Stimulated activated CD8-positive, alpha-beta memory T cell treated with anti-CD3 and anti-CD28 coated beads, Interleukin-7, amount 100 ng/mL, for 1 hour (primary cell): ENCODE measurements at places on chromosomes 5 and 9.

- DNase-seq = no peak
Measured at GRCh38 chr5:32810804-32811203, 99.7 kb downstream of the NPR3 start.

- DNase-seq = no peak
Measured at GRCh38 chr5:67985686-67986387, 229.7 kb upstream of the PIK3R1 start.

GRCh38 chr9:79257228-79257781 lies 314.5 kb upstream of the TLE4 start:
- DNase-seq = no peak

- DNase-seq = no peak
Measured at GRCh38 chr9:20397348-20397747, 225.0 kb downstream of the MLLT3 start.

DNA sequence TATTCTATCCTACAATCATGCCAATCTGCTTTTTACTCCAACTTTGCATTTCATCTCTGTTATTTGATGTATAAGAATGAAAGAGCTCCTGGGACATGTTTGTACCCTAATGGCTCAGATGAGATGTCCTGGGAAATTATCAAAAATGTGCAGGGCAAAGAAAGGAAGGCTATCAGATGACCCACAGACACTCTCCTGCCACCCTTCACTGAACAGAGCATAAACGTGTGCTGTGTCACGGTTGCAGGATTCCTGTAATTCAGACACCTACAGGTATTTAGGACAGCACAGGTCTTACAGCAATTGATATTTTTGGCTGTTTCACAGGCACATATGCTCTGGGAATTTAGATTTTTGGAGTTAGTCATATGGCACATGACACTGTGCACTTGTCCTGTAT lies 149.2 kb upstream of the GAS1 start:
- no peak for DNase-seq

DNA sequence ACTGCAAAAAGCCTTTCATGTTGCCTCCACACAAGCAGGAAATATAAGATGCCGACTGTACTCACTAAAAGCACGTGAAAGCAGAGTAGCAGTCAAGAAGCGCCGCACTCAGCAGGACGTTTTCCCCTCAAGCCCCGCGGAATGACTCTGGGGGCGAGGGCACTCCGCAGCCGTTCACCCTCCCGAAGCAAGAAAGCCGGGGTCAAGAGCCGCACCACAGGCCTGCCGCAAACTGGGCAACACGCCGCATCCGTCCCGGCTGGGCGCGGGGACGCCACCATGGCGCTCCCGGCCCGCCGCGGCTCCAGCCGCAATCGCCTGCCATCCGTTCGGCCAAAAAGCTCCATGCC lies 364 bp downstream of the RPS6 start:
- DNase-seq = peak; percentile 17

- no peak for DNase-seq
Measured at GRCh38 chr9:134101623-134102149, 33.9 kb upstream of the BRD3 start.

DNA sequence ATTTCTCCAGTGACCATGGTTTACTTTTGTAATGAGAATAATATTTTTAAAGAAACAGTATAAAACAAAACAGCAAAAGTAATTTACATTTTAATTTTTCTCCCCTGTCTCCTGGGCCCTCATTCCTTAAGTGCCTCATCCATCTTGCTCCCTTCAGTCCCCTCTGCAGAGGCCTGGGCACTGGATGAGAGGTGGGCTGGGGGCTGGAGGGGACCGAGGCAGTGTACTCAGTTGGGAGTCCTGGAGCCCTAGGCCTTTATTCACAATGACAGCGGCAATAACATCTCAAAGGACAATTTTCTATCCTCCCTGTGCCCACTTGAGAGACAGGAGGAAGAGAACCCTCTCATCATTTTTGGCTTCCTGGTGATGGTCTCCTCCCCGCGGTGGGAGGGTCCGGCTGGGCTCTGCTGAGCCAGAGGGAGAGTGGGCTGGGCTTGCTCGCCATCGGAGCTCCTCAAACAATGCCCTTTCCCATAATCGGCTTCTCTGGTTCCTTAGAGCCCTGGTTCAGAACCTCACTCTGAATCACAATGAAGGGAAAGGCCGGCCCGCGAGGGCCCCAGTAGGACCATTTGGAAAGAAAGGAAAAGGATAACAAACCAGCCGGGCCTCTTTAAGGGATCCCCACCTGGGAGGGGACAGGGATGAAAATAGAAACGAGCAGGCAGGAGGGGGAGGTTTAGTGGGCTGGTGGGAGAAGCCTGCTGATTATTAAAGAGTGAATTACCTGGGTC lies 9.7 kb upstream of the SMIM32 start:
- no peak for DNase-seq
